Activated CD4-positive, alpha-beta T cell treated with anti-CD3 and anti-CD28 coated beads, Interleukin-2, amount 50 U/mL, for 4 hours (primary cell): ENCODE measurements at places on chromosomes 2 and 18.
A peak's percentile ranks its signal among the peaks of the same experiment; 100 is the strongest.

DNA sequence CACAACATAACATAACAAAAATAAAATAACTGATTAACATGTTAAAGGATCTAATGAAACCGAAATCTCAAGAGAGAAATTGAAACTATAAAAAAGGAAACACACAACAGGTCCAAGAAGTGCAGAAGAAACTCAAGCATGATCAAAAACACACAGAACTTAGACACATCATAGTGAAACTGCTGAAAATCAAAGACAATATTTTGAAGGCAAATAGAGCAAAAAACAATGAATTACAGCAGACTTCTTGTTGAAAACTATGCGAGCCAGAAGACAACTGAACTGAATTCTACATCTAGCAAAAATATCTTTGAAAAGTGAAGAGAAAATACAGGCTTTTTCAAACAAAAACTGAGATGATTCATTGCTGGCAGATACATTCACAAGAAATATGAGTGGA lies 61.3 kb downstream of the UGP2 start:
- no peak for DNase-seq

GRCh38 chr2:13876491-13877037 lies 756.0 kb upstream of the LRATD1 start:
- DNase-seq, result no peak

GRCh38 chr2:163774862-163775261 lies 39.1 kb upstream of the FIGN start:
- DNase-seq, result no peak

GRCh38 chr2:222903234-222904220 lies 42.7 kb downstream of the ACSL3 start:
- DNase-seq, result peak; percentile 18

- DNase-seq, result no peak
These were observed 110.3 kb upstream of the WDSUB1 start for GRCh38 chr2:159396799-159397198.

GRCh38 chr2:110852051-110852450 lies 119.7 kb downstream of the ACOXL start:
- DNase-seq, result no peak

DNA sequence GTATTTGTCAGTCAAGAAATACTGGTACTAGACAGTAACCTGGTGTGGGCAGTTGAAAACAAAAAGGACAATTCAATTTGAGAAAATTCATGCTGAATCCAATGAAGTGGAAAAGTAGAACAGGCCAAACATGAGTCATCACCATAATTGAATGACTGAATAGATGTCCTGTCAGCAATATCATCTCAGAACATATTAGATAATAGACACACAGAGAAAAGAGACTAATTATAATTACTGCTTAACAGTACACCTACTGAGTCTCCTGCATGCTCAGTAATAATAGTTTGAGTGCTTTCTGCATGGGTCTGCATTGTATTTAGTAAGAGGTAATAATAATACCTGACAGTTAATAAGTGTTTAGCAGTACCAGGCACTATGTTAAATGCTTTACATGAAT lies 138.6 kb upstream of the ZC3H15 start:
- DNase-seq, result no peak

DNA sequence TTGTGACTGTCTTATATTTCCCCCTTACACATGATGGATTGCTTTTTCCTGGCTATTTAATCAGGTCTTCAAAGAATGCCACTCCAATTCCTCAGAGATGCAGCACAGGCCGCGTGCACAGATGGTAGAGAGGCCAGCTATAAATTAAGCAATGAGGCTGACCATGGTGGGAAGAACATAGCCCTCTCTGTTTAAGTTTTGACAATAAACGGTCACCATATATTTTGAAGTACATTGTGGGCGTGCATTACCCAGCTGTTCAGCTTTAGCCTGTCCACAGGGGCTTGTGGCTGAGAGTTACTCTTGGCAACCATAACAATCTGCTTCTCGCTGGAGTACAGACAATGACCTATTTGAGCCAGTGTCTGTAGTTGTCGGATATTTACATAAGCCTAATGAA lies 730.8 kb downstream of the DCC start:
- no peak for DNase-seq

- DNase-seq, result no peak
These were observed 8.9 kb upstream of the RUFY4 start for GRCh38 chr2:218060118-218060517.

DNA sequence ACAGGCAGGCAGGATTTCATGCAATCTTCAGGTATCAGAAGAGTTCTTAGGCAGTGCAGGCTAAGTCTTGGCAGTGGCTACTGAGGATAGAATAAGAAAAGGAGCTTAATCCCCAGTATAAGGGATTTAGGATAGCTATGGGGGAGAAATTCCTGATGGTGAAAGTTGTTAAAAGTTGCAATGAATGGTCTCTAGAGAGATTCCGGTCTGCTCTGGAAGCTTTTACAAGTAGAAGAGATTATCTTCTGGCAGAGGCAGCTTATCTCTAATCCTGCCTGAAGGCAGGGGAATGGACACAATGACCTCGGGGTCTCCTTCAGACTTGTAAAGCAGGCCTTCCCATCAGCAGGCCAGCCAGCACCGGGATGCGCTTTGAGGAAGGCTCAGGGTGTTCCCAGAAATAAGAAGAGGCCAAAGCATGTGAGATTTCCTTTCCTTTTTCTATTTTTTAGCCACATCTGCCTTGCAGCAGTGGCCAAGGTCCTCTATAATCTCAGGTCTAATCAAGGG lies 253.9 kb upstream of the KLHL29 start:
- DNase-seq, result no peak

- no peak for DNase-seq
These were observed 58.6 kb downstream of the NCK2 start for GRCh38 chr2:105803337-105803736.
